ENCODE measurements at places on chromosomes 16 and 17.

GRCh38 chr17:4332296-4332970 is 34.0 kb downstream of the UBE2G1 start:
- DNase-seq = no peak

GRCh38 chr16:67016143-67016542 is 12.8 kb upstream of the CBFB start:
- no peak for DNase-seq

- no peak for DNase-seq
These were observed 116.0 kb downstream of the SNX29 start for GRCh38 chr16:12092544-12092921.

DNA sequence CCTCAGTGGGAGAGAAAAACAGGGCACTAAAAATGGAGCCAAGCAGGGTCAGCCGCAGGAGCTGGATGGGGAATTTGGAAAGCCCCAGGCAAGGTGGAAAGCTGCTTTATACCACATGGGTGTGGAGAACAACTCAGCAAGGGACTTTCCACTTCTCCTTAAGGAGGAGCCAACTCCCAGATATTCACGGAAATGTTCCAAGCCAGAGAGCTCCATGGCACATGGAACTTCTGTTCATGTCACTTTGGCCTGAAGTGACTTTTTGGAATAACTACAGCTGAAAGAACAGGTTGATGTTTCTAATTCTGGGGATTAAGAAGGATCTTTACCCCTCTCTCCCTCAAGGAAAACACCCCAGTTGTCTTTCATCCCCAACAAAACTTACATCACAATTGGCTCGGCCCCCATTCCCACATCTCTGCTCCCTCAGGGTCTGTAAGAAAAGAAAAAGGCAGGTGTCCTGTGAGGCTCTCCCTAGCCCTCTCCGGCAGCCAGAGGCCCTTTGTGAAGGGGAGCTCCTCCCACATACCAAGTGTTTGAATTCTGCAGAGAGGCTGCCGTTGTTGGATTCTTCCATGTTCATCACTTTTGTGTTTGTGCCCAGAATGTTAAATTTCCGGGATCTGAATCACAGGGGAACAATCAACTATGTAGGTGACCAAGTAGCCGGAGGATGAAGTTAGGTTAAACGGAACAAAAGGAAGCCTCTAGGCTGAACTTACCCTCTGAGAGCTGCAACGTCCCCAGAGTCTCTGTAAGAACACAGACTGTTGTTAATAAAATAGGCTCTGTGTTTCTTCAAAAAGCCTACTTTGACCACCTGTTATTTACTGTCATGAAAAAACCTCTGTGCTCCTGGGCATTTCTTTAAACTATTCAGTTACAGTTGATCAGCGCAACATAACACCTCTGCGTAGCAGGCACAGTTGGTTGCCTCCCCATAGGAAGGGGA is 41.0 kb downstream of the STAT5A start:
- no peak for DNase-seq

- no peak for DNase-seq
These were observed 30.0 kb upstream of the PABPN1L start for GRCh38 chr16:88896238-88897070.

DNA sequence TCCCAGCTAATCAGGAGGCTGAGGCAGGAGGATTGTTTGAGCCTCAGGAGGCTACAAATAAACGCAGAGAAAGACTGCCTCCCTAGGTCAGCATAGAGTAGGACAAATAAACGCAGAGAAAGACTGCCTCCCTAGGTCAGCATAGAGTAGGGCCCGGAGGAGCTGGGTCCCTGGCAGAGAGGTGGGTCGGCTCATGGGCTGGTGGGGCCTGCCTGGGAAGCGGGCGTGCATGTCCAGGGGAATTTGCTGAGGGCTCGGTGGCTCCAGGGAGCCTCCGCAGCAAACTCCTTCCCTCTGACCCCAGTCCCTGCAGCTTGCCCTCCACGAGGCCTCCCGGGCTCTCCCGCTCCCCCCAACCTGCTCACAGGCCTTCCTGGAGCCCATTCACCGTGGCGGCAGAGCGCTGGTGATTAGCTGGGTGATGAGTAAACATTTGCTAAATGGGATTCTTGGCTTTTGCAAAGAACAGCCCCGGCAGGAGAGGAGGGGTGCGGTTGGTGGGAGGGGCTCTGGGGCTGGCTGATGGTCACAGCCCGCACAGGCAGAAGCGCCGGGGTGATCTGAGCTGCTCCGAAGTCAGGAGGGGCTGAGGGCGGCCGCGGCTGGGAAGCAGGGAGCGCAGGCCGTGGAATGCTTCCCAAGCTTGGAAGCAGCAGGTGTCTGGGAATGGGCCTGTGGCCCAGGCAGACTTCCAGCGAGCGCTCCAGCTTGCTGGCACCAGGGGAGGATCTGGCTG is 93.1 kb downstream of the RTN4RL1 start:
- no peak for DNase-seq

DNA sequence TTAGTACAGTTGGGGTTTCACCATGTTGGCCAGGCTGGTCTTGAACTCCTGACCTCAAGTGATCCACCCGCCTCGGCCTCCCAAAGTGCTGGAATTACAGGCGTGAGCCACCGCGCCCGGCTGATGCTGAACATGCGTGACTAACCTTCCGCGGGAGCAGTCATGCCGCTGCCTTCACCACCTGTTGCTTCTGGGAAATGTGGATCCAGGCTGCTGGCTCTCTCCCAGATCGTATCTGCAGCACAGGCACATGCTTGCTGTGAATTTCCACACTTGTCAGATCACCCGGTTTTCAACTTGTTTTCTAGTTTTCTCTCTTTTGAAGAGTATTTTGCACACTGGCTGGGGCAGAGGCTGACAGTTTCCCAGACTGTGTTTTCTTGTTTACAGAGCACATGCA is 97.9 kb downstream of the ADCY9 start:
- DNase-seq = no peak

GRCh38 chr17:50424996-50425681 is 879 bp upstream of the ACSF2 start:
- DNase-seq = no peak

GRCh38 chr16:51981725-51982124 is 565.2 kb downstream of the TOX3 start:
- no peak for DNase-seq

All from stimulated activated CD8-positive, alpha-beta memory T cell treated with anti-CD3 and anti-CD28 coated beads, Interleukin-2, amount 100 ng/mL, for 1 hour (primary cell).